ENCODE measurements at places on chromosomes 11 and 22.
A peak's percentile ranks its signal among the peaks of the same experiment; 100 is the strongest.

GRCh38 chr11:25456211-25456610 is 875.7 kb upstream of the ANO3 start:
- no peak for DNase-seq

GRCh38 chr11:48000432-48000831 is 20.1 kb downstream of the PTPRJ start:
- DNase-seq = no peak

GRCh38 chr11:92916299-92916698 is 53.2 kb upstream of the MTNR1B start:
- DNase-seq = no peak

DNA sequence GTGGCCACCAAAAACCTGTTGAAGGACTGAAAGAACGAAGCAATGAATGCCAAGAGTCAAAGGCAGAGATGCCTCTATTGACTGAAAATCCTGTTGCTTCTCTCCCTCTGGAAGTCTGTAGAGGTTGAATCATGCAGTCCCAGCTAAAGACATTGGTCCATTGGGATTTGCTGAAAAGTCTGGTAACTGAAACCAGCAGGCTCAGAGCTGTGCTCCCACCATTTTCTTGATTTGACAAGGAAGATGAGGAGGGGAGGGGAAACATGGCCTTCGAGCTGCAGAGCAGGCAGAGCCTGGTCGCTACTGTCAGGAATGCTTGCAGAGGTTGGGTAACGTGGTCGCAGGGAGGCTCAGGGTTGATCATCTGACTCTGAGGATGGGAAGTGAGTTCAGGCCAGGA is 72.8 kb upstream of the CSNK2A3 start:
- DNase-seq = no peak

DNA sequence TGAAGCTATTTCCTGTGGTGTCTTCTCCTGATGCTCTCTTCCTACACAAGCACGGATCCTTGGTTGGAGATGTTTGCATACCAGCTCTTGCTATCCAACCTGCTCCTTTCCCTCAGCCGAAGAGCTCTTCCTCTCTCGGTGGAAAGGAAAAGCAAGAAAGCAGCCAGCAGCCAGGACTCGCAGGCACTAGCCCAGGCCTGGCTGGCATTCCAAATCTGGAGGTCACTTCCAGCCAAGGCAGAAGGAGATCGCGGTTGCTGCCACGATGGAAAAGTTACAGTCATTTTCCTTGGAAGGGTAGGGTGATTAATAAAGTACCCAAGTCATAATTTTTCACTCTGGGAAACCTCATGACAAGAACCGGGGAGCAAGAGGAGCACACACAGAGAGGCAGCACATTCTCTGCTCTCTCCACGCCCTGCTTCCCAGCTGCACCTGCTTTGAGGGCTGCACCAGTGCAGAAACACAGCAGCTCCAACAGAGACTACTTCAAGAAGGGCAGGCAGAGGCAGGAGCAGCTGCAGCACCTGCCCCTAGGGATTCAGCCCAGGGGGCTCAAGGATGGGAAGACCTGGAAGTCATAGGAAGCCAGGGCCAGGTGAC is 399.3 kb downstream of the CADM1 start:
- DNase-seq = no peak

GRCh38 chr22:26418620-26419019 is 10.4 kb upstream of the ASPHD2 start:
- DNase-seq = no peak

GRCh38 chr11:98455500-98456307 is 565.0 kb upstream of the CNTN5 start:
- no peak for DNase-seq

DNA sequence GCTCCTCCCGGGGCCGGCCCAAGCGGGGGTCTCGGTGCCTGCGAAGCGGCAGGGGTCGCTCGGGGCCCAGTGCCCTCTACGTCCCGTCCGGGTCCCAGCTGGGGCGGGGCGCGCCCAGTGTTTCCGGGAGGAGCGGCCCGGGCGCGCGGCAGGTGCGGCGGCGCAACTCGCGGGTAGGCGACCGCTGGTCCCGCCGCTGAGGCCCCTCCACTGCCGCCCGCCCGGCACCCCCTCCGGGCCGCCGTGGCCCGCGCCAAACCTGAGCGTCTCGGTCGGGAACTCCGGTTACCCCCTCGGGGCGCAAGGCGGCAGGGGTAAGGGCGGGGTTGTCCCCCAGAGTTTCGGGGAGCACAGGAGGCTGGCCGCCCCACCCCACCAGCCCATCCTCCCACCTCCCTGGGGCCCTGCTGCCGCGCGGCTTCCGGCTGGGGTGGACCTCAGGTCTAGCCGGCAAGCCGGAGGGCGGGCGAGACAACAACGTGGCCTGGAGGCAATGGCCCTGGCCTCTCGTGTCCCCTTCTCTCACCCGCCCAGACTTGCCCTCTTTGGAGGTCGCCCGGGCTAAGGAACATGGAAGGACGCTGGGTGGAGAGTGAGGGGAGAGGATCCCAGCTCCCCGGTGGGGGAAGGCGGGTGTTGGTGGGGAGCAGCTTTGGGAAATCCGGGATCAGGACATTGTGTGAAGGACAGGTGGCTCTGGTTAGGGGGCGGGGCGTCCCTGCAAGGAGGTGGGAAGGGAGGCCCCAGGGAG is 398 bp upstream of the CRACR2B start:
- DNase-seq = peak; percentile 81

DNA sequence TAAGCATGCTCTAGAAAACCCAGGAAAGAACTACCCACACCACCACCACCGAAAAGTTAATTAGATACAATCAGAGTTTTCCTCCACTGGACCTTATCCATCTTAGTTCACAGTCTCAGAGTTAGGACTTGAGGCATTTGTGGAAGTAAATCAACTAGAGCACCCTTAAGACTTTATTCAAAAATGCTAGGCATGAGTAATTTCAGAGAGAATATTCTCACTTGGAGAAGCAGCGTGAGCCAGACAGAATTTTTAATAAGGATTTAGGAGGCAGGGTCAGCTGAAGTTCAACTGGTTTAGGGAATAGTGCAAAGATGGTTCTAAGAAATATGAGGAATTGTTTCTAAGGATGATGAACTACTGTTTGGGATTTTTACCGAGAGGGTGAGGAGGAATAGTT is 1.2 kb upstream of the OLFML1 start:
- DNase-seq = no peak

DNA sequence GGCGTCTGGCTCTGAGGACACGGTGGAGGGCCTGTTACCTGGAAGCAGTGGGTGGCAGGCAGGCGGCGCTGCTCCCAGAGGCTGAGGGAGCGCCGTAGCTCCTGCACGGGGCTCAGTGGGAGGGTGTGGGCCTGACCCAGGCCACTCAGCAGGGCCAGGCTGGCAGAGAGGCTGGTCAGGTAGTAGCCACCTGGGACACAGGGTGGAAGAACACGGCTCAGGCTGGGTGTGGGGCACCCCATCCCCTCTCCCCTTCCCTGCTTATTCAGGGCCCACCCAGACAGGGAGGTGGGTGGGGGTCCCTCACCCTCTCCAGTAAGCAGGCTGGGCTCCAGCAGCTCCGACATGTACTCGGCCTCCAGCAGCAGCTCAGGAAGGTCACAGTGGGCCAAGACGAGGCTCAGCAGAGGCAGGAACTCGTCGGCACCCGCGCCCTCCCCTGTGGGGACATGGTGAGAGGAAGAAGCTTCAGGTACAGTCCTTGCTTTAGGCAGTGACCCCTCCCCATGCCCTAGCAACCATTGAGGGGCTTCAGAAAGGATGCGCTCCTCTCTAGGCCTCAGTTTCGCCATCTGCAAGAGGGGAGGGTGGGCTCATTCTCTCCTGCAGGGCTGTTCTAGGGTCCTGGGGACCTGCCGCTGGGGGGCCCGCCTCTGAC is 2.9 kb downstream of the RIN1 start:
- DNase-seq = no peak

GRCh38 chr11:1733716-1734640 is 16.4 kb downstream of the IFITM10 start:
- no peak for DNase-seq

DNA sequence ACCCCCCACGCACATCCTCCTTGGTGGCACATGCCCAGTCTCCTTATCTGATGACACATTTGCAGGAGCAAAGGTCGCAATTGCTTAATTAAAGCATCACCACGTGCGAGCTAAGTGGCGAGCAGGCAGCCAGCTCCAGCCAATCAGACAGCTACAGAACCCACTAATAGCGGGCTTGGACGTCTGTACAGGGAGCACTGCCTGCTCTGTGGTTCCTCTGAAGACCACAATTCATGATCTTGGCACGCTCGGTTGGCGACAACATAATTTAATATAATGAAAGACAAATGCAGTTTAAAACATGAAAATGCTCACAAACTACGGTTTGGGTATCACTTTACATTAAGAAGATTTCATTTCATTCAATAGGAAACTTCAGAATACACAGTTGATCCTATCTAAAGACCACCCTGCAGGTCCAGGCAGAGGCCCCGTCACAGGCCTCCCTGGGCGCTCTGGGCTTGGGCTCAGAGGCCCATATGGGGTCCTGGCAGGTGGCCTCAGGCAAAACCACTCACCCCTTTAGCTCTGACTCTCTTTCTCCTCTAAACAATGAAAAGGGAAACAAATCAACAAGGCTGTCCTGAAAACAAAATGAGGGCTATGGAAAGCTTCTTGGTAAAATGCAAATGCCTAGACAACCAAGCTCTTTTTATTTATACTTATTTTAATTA is 10.4 kb downstream of the PACSIN2 start:
- DNase-seq = no peak

DNA sequence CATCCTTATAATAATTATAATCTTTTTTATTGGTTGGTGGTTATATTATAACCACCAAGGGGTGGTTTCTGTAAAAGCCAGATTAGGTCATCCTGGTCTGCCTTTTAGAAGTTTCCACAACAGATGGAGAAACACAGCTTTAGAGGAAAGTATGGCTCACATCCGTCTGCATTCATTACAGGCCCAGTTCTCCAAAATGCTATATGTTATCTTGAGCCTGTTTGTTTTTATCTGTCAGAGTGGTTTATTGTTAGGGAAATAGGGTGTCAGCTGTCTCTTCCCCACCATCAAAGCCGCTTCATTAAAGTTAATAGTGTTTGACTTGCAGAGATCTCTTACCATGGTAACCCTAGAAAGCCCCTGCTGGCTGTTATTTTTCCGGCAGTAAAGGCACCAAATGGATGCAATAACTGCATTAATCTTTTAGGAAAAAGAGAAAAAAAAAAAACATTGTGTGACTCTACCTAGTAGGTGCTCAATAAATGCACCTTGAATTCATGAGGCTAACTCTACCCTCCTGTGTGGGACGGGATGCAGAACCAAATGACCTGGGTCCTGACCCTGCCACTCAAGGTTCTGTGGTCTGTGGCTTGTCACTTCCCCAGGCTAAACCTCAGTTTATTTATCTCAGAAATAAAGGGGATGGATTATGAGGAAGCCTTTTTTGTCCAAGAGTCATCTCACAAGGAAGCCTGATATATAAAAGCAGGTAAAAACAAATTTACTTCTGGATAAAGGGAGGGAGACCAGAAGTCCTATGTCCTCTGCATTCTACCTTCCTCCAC is 118.3 kb downstream of the WT1 start:
- DNase-seq = no peak

- DNase-seq = no peak
Observed at GRCh38 chr22:43625242-43625641, 186.9 kb downstream of the EFCAB6 start.

DNA sequence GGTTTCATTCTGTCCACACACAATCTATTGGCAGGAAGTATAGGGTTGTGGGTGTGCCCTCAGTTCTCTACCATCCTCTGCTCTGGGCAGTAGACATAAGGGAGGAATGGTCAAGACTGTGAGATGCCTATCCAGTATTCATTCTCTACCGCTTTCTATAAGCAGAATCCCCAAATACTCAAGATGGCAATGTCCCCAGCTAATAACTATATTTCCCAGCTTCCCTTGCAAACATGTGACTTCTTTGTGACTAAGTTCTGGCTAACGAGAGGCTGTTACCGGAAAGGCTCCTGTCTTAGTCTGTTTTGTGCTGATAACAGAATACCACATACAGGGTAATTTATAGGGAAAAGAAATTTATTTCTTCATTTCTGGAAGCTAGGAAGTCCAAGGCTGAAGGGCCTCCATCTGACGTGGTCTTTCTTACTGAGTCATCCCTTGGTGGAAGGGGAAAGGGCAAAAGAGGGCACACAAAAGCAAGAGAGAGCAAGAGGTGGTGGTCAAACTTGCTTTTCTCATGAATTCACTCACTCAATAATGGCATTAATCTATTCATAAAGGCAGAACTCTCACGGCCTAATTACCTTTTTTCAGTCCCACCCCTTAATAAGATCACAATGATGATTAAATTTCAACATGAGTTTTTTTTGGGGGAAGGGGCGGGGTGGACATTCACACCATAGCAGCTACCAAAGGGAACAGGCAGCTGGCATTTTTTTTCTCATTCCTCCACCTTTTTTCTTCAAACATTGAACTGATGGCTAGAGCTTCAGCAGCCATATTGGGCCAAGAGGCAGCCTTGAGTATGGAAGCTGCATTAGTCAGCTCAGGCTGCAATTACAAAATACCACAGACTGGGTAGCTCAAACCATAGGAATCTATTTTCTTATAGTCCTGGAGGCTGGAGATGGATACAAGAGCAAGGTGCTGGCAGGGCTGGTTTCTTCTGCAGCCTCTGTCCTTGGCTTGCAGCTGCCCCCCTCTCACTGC is 109.7 kb upstream of the OR9Q1 start:
- DNase-seq = no peak

- DNase-seq = no peak
Observed at GRCh38 chr11:1327064-1327460, 17.6 kb upstream of the TOLLIP start.

DNA sequence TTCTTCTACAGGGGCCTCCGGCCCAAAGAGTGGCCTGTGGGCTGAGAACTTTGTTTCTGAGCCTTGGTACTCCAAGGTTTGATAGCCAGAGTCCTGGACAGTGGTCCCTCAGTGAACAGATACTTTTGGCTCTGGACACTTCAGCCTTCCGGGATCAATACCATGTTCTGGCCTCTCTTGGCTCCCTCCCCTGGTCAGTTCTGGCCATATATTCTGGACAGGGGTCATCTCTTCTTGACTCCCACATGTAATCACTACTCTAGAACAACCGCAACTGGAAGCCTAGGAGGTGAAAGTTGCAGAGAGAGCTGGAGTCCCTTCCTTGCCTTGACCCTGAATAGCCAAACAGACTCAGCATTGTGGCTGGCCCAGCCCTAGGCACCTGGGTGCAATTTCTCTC is 2.3 kb downstream of the RTN4RL2 start:
- no peak for DNase-seq

DNA sequence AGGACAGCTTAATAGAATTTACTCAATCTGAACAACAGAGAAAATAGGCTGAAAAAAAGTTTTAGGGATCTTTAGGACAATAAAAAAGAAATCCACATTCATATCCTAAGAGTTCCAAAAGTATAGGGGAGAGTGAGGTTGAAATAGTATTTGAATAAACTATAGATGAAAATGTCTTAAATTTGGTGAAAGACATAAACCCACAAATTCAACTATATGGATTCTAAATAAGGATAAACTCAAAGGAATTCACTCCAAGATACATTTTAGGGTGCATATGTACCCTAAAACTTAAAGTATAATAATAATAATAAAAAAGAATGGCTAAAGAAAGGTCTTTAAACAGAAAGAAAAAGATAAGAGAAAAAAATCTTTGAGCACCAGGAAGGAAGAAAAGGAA is 203.1 kb downstream of the GUCY1A2 start:
- DNase-seq = no peak
